Progenitor cell of endocrine pancreas (in vitro differentiated cells): ENCODE measurements at places on chromosomes 11 and 22.

GRCh38 chr11:16001899-16002426, 354.4 kb downstream of the SOX6 start:
- DNase-seq = no peak

DNA sequence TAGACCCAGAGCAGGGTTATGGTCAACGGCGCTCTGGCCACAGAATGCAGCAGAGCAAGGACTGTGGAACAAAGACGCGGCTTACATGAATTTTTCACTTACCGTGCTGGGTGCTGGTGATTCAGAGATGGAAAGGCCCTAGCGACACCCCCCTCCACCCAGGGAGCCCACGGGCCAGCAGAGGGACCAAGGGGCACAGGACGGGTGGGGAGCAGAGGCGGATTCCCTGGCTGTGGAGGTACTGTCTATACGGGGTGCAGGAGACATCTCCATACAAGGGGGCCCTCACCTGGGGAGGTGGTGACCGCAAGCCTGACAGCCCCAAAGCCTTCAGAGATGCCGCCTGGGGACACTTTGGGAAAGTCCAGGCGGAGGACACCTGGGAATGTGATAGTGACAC, 1.1 kb upstream of the SEPTIN5 start:
- DNase-seq = no peak

DNA sequence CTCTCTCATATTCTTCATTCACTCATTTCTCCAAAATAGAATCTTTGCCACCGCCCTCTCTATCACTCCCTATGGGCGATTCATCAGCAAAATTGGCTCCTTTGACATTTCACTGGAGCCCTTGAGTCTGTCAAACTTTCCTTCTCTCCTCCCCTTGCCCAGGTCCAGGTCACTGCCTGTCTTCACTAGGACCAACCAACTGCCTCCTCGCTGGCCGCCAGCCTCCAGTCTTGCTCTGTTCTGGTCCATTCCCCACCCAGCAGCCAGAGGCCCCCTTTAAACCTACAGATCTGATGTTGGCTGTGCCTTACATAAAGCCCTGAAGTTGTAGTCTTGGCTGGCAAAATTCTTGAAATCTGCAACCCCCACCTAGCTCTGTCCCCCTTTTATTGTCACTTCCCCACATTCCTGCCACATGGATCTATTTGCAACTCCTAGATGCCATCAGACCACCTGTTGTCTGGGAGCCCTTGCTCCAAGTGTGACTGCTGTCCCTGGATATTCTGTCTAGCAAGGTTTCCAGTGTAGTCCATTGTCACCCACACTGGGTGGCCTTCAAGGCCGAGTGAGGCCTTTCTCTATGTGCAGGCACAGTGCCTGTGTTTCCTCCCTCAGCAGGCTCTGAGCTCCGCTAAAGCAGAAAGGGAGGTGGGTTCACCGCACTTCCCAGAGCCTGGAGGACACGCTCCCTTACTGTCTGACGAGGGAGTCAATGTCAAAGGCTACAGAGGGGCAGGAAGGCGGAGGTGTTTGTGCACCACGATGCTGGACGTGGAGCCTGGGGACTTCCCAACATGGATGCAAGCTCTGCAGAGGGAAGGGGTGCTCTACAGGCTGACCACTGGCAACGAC, 25.5 kb downstream of the MYEOV start:
- DNase-seq = no peak

DNA sequence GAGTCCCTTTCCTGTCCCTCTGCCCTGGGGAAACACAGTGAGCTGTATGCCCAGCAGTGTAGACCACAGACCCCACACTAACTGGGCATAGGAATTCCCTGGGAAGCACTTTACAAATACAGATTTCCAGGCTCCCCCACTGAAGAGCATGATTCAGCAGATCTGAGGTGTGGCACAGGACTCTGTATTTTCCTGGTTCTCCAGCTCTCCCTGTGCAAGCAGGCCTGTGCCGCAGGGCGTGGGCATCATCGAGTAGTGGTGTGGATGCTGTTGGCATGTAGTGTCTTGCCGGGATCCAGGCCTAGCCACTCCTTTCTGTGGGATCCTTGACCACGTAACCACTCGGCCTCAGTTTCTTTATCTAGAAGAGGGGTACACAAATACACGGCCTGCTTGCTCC, 49.9 kb downstream of the GALNT18 start:
- DNase-seq = no peak

- no peak for DNase-seq
Measured at GRCh38 chr11:977830-978720, 52.4 kb downstream of the AP2A2 start.

DNA sequence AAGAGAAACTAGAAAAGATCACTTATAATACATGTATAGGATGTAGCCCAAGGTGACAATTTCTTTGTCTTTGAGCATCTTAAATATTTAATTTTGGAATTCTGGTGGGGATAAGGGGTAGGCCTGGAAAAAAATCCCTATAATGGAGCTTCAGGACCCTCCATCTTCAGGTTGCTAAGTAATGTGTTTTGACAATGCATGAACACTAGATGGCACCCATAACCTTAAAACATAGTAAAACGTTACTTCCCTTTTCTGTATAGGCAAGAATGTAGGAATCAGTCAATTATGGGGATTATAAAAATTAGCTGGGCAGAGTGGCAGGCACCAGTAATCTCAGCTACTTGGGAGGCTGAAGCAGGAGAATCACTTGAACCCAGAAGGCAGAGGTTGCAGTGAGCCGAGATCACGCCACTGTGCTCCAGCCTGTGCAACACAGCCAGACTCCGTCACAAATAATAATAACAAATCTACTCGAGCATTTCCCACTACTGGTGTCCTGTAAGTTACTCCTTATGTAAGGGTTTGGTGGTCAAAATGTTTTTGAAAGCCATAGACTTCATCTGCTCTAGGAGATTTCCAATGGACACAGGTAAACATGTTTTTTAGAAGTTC, 541.9 kb upstream of the CCDC90B start:
- no peak for DNase-seq
